Ascending aorta (tissue), 2 donors: ENCODE measurements at places on chromosomes 5 and 9.

DNA sequence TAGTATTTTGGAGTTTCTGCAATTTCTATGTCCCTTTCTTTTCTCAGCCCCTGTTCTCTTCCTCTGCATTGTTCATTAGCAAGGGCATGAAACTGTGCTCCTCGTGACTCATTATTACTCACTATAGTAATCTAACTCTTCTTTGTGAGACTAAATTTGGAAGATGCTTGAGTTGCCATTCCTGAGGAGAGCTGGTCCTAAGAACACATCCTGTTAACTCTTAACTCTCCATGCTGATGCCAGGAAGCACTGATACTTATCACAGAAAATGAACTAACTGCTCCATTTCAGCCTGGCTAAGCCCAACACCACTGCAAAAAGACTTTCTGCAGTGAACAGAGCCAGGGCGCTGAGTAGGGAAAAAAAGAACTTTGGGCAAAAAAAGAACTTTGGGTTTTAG lies 10.6 kb upstream of the CSNK1A1 start:
- H3K27me3 ChIP-seq, result no peaks in the 10 kb centered on the region
- no peaks in the 10 kb centered on the region for H3K36me3 ChIP-seq
- peaks cover 25% of the 10 kb centered on the region for H3K4me1 ChIP-seq
- no peak for DNase-seq
- peak overlapping the region; percentile 82 for H3K27ac ChIP-seq

- no peaks in the 10 kb centered on the region for H3K27me3 ChIP-seq
- no peak overlapping the region for H3K4me3 ChIP-seq
- no peak for DNase-seq
- H3K36me3 ChIP-seq, result no peaks in the 10 kb centered on the region
- H3K27ac ChIP-seq, result no peak overlapping the region
Observed at GRCh38 chr9:128053560-128053959, 13.6 kb downstream of the NAIF1 start.

DNA sequence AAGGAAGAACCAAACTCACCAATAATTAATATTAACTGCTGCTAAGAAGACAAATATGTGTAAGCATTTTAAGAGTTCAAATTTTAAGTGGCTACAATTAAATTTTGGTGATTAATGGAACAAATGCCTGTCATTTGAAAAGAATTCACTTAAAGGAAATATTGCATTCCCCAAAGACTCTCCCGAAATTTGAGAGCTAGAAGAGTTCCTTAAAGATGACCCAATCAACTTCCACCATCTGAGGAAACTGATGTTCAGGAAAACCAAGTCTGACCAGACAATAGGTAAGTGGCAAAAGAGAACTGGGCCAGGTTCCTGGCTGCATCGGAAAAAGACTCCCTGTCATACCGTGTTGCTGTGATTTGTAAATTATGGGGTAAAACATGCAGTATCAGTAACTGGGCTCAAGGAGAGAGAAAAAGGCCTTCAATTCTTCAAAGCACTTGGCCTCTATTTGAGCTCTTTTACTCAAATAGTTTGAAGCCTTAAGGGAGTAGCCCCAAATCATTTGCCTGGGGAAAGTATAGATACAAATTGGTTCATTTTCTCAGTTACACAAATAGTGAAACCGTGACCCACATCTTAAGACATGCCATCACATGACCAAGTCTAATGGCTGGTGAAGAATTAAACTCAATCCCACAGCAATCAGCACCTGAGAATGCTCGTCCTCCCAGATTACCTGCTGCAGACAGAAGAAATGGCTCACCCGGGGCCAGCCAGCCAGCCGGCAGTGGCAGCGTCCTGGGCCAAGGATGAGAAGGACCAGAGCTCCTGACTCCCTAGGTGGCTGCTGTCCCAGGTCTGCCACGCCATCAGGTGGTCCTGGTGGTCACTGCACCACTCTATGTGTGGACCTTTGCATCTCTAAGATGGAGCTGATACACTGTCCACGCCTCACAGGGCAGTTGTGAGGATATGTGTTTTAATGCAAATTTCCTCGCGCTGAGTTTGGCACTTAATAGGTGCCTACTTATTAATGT lies 162.9 kb downstream of the TTLL11 start:
- no peaks in the 10 kb centered on the region for H3K36me3 ChIP-seq
- H3K27me3 ChIP-seq, result no peaks in the 10 kb centered on the region
- no peaks in the 10 kb centered on the region for H3K4me1 ChIP-seq
- no peak overlapping the region for H3K27ac ChIP-seq

DNA sequence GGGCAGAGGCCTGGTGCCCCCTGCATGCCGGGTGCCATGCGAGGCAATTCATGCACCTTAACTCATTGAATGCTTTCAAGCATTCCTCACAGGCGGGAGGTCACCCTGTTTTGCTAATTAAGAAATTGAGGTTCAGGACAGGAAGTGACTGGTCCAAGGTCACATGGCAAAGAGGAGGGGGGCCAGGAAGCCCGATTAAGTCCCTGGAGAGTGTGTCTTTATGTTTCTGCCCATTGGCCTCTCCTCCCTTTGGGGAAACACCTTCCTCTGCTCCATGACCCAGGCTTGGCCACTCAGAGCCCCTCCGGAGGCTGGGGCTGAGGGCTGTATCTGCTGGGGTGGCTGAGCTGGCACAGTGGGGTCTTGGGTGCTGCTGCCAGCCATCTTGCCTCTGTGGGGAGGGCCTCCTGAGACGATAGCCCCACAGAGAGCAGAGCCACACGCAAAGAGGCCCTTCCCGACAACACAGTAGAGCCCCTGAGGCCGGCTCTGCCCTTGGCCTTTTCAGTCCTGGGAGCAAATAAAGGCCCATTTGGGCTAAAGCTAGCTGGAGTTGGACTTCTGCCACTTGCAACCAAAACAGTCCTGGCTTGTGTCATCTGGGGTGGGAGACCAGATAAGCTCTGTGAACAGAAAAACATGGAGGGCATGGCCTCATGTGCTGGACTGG lies 90.8 kb upstream of the NEURL1B start:
- DNase-seq, result no peak
- H3K4me1 ChIP-seq, result no peaks in the 10 kb centered on the region
- H3K36me3 ChIP-seq, result no peaks in the 10 kb centered on the region
- H3K27me3 ChIP-seq, result no peaks in the 10 kb centered on the region
- H3K4me3 ChIP-seq, result no peak overlapping the region

GRCh38 chr9:127053057-127053821 lies 69.2 kb downstream of the ANGPTL2 start:
- no peak overlapping the region for H3K4me3 ChIP-seq
- peak overlapping the region; percentile 75 for H3K27ac ChIP-seq
- H3K36me3 ChIP-seq, result no peaks in the 10 kb centered on the region

DNA sequence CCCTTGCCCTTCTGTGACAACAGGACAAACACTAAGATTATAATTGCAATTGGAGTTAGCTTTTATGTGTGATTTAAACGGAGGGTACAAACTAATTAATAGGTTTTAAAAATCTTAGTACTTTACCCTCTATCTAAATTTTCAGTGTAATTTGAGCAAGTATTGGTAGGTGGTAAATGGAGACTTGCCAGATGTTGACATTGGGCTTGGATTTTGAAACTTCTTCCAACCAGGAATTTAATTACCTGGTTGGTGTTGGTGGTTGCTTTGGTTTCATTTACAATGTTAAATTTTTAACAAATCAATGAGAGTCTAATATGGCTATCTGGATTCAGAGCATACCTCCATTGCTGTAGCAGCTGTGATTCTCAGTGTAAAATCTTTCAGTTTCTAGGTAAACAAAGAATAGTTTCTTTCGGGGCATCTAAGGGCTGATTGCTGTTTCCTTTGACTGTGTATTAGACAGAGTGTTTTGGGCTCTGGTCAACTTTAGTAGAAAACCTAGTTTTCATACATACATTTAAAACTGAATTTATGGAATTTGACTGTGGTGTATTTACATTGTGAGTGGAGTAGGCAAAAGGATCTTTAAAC lies 1.9 kb downstream of the DAPK1 start:
- DNase-seq, result no peak
- no peaks in the 10 kb centered on the region for H3K36me3 ChIP-seq
- H3K27me3 ChIP-seq, result no peaks in the 10 kb centered on the region
- H3K27ac ChIP-seq, result no peak overlapping the region

DNA sequence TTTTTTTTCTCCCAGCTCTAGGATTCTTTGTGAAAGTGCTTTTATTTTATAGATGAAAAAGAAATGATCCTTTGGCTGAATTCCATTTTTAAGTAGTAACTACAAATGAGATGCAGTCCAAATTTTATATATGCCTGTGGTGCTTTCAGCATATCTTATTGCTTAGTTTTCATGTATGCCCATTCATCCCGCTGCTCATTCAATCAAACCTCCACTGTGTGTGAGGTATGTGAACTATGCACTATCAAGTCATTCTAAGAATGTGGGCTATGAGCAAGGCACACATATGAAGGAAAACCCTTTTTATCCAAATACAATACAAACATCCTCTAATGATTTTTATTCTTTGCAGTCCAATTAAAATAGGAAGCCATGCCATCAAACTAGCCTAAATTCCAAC lies 1069.1 kb upstream of the DMAC1 start:
- no peaks in the 10 kb centered on the region for H3K36me3 ChIP-seq
- no peaks in the 10 kb centered on the region for H3K4me1 ChIP-seq
- H3K27me3 ChIP-seq, result no peaks in the 10 kb centered on the region
- no peak overlapping the region for H3K27ac ChIP-seq

DNA sequence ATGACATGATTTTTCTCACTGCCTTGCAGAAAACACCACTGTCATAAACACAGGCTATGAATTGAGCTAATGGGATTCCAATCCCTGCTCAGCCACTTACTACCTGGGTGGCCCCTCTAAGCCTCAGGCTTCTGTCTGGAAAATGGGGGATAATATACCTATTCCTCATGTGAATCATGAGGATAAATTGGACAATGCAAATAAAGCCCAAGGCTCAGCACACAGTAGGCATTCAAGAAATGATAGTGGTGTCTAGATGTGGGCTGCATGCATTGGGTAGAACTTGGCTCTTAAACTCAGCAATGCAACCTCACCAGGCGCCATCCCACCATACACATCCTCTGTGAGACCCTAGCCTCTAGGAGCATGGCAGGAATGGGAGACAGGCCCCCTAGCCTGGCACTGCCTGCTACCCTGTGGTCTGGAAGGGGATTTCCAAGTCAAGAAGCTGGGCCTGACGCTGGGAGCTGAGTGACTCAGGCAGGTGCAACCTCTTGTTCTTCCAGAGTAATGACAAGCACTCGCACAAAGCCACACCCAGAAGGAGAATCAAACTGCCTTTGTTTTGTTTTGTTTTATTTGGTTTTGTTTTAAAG lies 2.3 kb upstream of the TNIP1 start:
- peaks cover 12% of the 10 kb centered on the region for H3K4me1 ChIP-seq
- no peaks in the 10 kb centered on the region for H3K27me3 ChIP-seq
- H3K27ac ChIP-seq, result peak overlapping the region; percentile 16
- no peaks in the 10 kb centered on the region for H3K36me3 ChIP-seq

GRCh38 chr5:757931-758697 lies 26.4 kb downstream of the ZDHHC11B start:
- H3K4me1 ChIP-seq, result no peaks in the 10 kb centered on the region
- H3K27ac ChIP-seq, result no peak overlapping the region
- no peak overlapping the region for H3K4me3 ChIP-seq
